ENCODE measurements at places on chromosomes 11 and 22. TPM values are rescaled to one million over a fixed set of nuclear protein-coding genes. Genes with fewer than 3 reads are reported as not detected.
A peak's percentile ranks its signal among the peaks of the same experiment; 100 is the strongest.

GRCh38 chr22:19285831-19286230, 5.7 kb downstream of the CLTCL1 start:
- peaks cover 38% of the 10 kb centered on the region for H3K27me3 ChIP-seq
- H3K27ac ChIP-seq, result no peak overlapping the region
- H3K4me1 ChIP-seq, result peaks cover 17% of the 10 kb centered on the region
- no peaks in the 10 kb centered on the region for H3K36me3 ChIP-seq
- no peak overlapping the region for H3K4me3 ChIP-seq
- no peak for DNase-seq

GRCh38 chr11:80782135-80782885, 1341.5 kb upstream of the TENM4 start:
- H3K4me1 ChIP-seq, result no peaks in the 10 kb centered on the region
- H3K27me3 ChIP-seq, result no peaks in the 10 kb centered on the region
- H3K36me3 ChIP-seq, result no peaks in the 10 kb centered on the region
- DNase-seq, result no peak
- no peak overlapping the region for H3K4me3 ChIP-seq

DNA sequence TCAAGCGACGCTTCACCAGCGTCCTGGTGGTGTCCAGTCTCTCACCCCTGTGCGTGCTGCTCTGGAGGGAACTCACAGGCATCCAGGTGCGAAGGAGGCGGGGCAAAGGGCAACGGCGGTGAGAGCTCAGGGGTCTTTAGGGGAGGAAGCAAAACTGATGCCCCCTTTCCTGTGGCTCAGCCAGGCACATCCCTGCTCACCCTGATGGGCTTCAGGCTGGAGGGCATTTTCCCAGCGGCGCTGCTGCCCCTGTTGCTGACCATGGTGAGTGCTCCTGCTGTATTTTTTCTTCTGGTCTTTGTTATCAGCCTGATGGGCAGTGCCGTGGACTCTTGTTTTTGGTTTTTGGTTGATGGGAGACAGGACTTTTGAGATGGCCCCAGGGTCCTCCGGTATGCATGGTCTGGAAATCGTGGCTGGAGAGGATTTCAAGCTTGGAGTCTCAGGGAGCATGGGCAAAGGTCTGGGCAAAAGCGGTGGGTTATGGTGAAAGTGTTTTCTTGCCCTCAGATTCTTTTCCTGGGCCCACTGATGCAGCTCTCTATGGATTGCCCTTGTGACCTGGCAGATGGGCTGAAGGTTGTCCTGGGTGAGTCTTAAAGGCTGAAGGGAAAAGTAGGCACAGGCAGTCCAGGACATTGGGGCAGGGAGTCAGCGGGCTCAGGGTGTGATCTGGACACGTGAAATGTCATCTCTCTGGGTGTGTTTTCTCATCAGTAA, 695 bp downstream of the RCE1 start:
- peak overlapping the region; percentile 86 for H3K4me3 ChIP-seq
- H3K27me3 ChIP-seq, result no peaks in the 10 kb centered on the region
- peaks cover 37% of the 10 kb centered on the region for H3K36me3 ChIP-seq
- no peak for DNase-seq

GRCh38 chr11:117917591-117918151, 11.5 kb downstream of the TMPRSS13 start:
- DNase-seq, result no peak
- H3K27ac ChIP-seq, result no peak overlapping the region
- no peak overlapping the region for H3K4me3 ChIP-seq
- peaks cover 27% of the 10 kb centered on the region for H3K4me1 ChIP-seq

- DNase-seq, result no peak
- peaks cover 12% of the 10 kb centered on the region for H3K36me3 ChIP-seq
Observed at GRCh38 chr22:20064140-20064480, 15.9 kb upstream of the DGCR8 start.

Gene TEX54
- not detected for total RNA-seq

DNA sequence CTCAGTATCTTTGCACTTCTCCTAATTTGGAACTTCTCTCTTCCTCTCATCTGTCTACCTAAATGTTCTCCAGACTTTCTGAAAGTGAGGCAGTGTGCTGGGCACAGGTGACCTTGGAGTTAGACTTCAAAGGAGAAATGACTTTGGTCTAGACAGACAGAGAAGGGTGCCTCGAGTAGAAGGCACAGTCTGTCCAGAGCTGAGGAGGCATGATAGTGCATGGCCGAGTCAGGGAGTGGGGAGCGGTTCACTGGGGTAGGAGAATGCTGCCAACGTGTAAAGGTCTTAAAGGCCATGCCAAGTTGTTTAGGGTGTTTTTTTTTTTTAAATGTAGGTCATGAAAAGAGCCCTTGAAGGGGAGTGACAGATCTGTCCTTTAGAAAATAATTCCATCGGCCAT, 17.3 kb upstream of the ZBTB16 start:
- peaks cover 17% of the 10 kb centered on the region for H3K4me1 ChIP-seq
- H3K36me3 ChIP-seq, result no peaks in the 10 kb centered on the region
- DNase-seq, result no peak
- H3K4me3 ChIP-seq, result no peak overlapping the region
- H3K27me3 ChIP-seq, result peaks cover 10% of the 10 kb centered on the region

Data from activated CD8-positive, alpha-beta T cell treated with anti-CD3 and anti-CD28 coated beads, Interleukin-2, amount 10 ng/mL, durations not matched to agents 7 days and 5 days (primary cell).